Adrenal gland (tissue), 19 donors: ENCODE measurements at places on chromosomes 7 and 10. TPM values are rescaled to one million over a fixed set of nuclear protein-coding genes. Genes with fewer than 3 reads are reported as not detected.

GRCh38 chr10:62829622-62830021 lies 13.5 kb upstream of the EGR2 start:
- DNase-seq: no peak

Gene ATXN7L1
- total RNA-seq: 12.8 TPM

GRCh38 chr7:148611692-148612091 lies 21.1 kb downstream of the C7orf33 start:
- DNase-seq: no peak

DNA sequence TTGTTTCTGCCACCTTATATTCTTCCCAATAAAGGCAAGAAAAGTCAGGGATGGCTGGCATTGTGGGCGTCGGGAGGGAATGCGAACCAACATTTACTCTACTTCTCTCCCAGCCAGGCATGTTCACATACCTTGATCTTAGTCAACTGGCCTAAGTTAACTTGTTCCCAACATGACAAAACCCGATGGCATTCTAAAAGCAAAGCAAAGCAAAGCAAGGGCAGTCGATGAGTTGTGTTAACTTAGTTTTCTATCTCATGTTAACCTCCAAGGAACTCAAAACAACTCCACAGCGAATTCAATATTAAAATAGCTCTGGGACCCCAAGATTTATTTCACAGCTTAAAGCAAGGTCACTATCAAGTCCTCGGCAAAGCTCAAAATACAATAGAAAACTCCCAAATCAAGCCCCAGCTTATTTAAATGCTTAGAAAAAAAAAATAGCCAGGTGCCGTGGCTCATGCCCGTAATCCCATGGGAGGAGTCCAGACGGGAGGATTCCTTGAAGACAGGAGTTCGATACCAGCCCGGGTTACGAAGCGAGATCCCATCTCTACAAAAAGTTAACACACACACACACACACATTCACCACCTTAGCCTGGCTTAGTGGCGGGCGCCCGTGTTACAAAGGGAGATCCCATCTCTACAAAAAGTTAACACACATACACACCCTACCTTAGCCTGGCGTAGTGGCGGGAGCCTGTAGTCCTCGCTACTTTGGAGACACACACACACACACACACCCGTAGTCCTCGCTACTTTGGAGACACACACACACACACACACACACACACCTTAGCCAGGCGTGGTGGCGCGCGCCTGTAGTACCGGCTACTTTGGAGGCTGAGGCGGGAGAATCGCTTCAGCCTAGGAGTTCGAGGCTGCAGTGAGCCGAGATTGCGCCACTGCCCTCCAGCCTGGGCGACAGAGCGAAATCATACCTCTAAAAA lies 901 bp upstream of the CCNY start:
- DNase-seq: peak; percentile 28

Gene BAG3
- 31.8 TPM for total RNA-seq
